ENCODE measurements at places on chromosomes 16 and 17. TPM values are rescaled to one million over a fixed set of nuclear protein-coding genes. Genes with fewer than 3 reads are reported as not detected.

The MAF gene
- total RNA-seq: 1.3 TPM

The CTRB1 gene
- total RNA-seq: not detected

The TBX2 gene
- under 0.01 TPM for total RNA-seq

GRCh38 chr16:69345923-69346322 lies 5.7 kb downstream of the TMED6 start:
- DNase-seq: peak; percentile 21

The CAPNS2 gene
- 0.81 TPM for total RNA-seq

DNA sequence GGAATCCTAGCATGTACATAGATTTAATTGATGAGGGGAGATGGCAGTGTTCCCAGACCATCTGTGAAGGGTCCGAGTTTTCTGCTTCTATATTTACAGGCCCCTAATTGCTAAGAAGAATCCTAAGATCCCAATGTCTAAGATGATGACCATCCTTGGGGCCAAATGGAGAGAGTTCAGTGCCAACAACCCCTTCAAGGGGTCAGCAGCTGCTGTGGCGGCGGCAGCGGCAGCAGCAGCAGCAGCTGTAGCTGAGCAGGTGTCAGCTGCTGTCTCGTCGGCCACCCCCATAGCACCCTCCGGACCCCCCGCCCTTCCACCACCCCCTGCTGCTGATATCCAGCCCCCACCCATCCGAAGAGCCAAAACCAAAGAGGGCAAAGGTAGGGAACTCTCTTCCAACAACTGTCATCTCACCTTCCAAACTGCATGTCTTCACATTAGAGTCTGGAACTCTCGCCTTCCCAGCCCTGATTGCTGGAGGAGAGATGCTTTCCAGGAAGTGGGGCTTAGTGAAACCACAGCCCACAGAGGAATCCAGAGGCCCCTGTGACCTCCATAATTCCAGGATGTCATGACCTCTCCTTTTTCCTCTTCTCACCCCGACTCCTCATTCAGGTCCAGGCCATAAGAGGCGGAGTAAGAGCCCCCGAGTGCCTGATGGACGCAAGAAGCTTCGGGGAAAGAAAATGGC lies 4.7 kb downstream of the CHD3 start:
- DNase-seq: no peak

- no peak for DNase-seq
These were observed 40.9 kb downstream of the RAP1GAP2 start for GRCh38 chr17:2837147-2837561.

DNA sequence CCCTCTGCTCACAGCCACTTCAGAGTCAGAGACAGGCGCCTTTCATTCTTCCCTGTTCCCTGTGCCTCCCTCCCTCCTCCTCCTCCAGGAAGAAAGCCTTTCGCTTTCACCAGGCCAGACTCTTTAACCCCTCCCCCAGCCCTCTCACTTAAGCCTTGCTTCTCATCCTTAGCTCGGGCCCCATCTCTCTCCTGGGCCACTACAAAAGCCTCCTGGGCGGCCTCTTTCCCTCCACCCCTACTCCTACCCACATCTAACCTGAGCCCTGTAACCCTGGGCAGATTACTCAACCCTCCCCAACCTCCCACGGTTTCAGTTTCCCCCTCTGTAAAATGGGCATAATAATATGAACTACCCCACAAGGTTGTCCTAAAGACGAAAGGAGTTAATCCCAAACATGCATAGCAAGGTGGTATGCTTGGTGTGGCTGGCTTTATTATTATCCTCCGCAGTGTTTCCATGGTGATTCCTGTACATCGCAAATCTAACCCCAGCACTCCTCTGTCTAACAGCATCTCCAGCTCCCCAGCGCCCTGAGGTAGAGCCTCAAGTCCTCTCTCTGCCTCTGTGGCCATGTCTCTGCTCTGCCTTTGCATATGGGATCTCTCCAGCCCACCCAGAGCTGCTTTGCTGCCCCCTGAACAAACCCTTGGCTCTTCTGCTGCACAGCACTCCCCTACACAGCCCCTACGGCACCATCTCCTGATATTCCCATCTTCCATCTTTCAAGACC lies 17.7 kb downstream of the PIMREG start:
- no peak for DNase-seq

The NHLRC4 gene
- 14.3 TPM for total RNA-seq

The SBK1 gene
- total RNA-seq: 1.1 TPM

DNA sequence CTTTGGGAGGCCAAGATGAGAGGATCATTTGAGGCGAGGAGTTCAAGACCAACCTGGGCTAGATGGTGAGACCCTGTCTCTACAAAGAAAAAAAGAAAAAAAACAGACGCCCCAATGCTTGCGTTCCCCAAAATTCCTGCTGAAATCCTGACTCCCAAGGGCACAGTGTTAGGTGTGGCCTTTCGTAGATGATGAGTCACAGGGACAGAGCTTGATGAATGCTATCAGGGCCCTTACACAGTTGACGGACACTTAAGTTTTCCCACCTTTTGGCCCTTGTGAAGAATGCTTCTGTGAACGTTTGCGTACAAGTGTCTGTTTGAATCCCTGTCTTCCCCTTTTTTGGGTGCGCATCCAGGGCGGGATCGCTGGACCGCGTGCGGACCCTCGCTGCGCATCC lies 16.5 kb upstream of the ZNF750 start:
- DNase-seq: no peak

- DNase-seq: no peak
These were observed 21.3 kb downstream of the CHD9NB start for GRCh38 chr16:53031323-53031942.

- no peak for DNase-seq
These were observed 7.1 kb downstream of the IRX5 start for GRCh38 chr16:54937671-54938211.

GRCh38 chr16:10090816-10091215 lies 91.4 kb downstream of the GRIN2A start:
- DNase-seq: no peak

DNA sequence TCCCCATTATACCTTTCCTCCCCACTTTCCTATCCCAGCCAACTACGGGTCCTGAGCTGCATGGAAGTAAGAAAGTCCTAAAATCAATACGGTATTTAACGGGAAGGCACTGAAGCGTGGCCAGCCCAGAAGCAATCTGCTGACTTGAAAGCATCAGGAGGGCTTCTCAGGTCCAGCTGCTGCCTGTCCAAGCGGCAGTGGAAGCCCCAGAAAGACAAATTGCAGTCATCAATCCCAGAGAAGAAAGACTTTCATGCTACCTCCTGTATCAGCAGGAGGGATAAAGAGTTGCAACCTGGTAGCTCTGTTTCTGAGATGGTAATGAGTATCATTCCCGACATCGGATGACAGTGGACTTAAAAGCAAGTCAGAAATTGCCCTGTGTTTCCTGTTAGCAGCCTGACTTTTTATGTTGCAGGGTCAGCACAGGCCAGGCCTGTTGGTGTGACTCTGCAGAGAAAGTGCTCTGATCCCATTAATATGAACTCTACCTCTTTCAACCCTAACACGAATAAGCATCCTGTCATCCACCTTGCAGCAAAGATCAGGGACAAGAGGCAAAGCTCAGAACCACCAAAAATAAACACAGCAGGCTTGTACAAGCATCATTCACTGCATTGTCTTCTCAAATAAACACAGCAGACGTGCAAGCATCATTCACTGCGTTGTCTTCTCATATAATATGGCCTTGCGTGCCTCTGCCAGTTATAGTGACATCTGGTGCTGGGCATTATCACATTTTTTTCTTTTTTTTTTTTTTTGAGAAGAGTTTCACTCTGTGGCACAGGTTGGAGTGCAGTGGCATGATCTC lies 358.6 kb upstream of the CDH11 start:
- DNase-seq: no peak

DNA sequence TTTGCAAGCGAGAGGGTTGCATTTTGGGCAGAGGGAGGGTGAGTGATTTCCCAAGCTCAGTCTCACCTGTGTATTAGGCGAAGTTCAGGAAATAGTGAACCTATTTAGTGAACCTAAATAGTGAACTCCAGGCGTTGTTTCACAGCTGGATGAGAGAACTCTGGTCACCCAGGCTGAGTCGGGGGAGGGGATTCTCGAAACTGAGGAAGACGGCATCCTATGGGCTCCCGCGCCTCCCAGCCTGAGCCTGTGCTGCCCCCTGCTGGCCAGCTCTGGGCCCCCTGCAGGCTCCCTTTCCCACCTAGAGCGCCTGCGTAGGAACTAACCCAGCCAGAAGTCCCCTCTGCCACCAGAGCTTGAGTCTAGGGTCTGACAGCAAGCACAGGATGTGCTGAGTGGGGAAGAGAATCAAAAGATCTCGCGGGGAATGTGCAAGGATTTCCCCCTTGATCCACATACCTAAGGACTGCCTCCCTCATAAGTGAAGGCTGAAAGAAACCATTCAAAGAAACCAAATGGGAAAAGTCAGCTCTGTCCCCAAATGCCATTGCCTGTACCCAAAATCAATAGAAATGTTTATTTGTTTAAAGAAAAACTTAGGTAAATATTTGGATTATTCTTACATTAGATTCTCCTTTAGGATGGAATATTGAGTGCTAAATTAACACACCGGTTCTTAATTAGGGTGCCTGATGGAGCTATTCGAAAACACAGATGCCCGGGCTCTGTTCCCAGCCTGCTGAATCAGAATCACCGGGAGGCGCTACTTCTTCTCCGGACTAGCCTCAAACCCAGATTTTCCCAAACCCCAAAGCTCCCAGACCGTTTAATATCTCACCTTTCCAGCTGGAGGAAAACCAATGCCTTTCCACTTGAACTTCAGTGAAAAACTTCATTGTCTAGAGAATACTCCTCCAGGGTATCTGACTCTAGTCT lies 14.8 kb upstream of the MARVELD3 start:
- peak; percentile 53 for DNase-seq

DNA sequence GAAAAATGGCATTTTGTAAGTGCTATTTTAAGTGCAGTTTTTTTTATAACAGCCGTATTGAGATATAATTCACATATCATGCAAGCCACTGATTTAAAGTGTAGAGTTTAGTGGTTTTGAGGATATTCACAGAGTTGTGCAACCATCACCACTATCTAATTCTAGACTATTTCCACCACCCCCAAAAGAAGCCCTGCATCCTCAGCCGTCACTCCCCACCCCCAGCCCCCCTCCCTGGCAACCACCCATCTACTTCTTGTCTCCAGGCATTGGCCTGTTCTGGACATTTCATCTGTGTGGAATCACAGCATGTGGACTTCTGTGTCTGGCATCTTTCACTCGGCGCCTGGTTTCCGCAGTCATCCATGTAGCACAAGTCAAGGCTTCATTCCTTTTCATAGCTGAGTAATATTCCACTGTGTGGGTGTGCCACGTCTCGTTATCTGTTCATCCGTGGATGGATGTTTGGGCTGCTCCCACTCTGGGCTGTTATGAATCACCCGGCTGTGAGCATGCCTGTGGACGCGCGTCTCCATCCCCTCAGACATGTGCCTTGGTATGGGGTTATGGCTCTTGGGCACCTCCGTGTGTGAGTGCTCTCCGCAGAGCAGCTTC lies 138.4 kb upstream of the CIBAR2 start:
- DNase-seq: no peak

The AGRP gene
- not detected for total RNA-seq

The CDRT4 gene
- total RNA-seq: 3.5 TPM

GRCh38 chr17:75238684-75239191 lies 22.7 kb downstream of the GGA3 start:
- peak; percentile 71 for DNase-seq

GRCh38 chr17:9237661-9238301 lies 216.5 kb downstream of the NTN1 start:
- DNase-seq: no peak

DNA sequence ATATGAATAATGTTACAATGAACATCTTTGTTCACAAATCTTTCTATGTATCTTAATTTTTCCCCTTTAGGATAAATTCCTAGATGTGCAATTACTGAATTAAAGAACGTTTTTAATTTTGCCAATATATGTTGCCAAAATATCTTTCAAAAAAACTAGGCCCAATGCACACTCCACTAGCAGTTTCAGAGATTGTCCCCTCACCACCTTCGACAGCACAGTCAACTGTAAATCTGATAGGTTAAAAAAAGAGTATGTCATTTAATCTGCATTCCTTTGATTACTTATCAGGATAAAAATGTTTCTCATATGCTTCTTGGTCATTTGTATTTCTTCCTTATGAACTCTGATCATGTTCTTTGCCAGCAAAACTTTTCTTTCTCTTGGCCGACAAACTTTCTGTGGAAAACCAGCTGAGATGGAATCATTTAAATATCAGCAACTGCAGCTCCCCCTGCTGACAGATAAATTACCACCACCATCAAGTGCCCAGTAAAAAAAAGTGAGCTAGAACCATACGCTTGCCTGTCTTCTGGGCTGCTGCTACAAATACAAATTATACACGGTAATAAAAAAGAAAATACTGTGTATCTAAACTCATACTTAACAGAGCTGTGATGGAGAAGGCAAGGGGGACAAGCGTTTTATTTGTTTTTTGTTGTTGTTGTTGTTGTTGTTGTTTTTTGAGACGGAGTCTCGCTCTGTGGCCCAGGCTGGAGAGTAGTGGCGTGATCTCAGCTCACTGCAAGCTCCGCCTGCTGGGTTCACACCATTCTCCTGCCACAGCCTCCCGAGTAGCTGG lies 19.6 kb upstream of the KANSL1 start:
- DNase-seq: peak; percentile 92

- no peak for DNase-seq
These were observed 162.4 kb upstream of the CHMP6 start for GRCh38 chr17:80829166-80829813.

The HOXB7 gene
- total RNA-seq: 0.54 TPM

DNA sequence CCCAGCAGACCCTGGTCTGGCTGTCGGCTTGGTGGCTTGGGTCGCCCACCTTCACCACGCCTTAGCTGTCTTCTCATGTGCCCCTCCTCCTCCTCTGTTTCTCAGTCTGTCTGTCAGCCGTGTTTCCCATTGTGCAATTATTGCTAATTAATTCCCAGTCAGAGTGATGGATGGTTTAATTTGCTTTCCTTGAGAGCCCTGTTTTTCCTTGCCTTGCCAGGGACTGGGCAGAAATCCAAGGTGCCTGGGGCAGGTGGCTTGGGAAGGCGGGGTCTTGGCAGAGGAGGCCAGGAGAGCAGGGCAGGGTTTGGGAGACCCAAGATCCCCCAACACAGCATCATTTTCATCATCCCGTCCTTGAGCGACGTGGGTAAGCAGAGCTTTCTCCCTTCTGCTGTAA lies 21.3 kb downstream of the NECAB2 start:
- no peak for DNase-seq

- no peak for DNase-seq
These were observed 16.0 kb upstream of the KCNJ16 start for GRCh38 chr17:70059071-70059470.

DNA sequence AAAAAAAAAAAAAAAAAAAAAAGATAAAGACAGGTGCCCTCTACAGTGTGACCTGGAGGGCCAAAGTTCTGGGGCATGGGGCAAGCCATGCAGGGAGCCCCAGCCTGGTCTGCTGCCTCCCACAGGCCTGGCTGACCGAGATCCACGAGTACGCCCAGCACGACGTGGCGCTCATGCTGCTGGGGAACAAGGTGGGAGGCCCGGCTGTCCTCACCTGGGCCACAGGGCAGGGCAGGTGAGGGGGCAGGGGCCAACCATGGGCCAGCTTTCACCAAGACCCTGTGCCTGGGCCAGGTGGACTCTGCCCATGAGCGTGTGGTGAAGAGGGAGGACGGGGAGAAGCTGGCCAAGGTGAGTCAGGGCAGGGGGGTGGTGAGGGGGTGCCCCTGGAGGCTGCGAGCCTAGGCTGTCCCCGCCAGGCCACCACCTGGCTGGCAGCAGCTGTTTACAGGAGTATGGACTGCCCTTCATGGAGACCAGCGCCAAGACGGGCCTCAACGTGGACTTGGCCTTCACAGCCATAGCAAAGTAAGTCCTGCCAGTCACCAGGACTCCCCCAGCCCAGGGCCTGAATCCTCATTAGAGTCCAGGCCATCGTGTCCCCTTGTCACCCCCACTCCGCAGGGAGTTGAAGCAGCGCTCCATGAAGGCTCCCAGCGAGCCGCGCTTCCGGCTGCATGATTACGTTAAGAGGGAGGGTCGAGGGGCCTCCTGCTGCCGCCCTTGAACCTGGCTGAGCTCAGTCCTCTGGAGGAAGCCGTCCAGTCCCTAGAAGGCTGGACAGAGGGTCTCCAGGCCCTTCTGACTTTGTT lies 2.7 kb upstream of the TRAF7 start:
- no peak for DNase-seq

Measured in hematopoietic multipotent progenitor cell (in vitro differentiated cells).